ENCODE measurements at places on chromosomes 16 and 17.

DNA sequence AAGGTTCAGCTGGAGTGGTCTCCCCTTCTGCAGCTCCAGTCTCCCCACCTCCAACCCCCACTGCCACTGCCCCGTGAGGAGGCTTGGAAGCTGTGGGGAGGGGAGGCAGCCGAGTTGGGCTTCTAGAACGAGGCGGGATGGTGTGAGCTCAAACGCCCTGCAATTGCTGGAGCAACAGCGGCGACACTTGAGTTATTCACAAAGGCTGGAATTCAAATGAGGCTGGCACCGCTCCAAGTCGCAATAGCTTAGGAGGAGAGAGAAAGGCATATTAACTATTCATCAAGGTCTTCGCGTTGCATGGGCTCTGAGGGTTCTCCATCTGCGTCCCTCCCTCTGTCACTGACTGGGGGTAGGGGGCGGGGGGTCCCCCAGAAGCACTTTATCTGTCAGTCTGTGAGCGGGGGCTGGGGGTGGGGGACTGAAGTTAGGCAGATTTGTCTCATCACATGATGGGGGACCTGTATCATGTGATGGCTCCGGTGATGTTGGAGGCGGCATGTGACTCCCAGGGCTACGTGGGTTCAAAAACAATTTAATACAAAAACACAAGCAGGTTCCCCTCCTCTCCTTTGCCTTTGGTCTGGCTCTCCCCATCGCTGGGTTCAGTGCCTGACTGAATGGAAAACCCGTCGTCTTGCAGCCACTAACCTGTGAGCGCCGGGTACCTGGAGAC lies 70.5 kb downstream of the RBBP6 start:
- DNase-seq = peak; percentile 84

- DNase-seq = no peak
These were observed 26.6 kb upstream of the SPPL2C start for GRCh38 chr17:45818041-45818440.

DNA sequence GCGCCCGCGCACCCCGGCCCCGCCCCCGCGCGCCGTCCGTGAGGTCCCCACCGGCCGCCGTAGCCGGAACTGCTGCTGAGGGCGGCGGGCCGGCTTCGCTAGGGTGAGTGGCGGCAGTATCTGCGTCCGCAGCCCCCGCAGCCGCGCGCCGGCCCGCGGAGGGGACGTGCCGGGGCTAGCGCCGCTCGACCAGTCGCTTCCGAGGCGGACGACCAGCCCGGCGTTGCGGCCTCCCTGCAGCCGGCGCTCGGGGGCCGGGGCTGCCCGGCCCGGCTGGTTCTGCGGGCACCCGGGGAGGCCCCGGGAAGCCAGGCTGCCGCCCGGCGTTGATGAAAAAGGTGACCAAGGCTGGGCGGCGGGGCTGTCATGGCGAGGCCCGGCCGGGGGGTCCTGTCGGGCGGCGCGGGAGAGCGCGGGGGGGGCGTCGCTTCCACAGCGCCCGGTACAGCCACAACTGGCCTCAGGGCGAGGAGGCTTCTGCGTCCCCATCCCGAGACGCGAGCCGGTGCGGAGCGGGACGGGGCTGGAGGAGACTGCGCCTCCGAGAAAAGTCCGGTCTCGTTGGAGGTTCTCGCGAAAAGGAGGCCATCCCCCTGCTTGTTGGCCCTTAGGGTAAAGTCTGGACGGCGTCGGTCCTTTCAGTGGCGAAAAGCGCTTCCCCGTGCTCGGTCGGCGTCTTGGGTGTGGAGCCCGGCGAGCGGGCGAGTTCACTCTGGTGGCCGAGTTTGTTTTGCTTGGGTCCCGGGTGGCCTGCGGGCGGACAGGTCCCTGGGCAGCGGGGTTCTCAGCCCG lies at the start of gene CRAMP1:
CRAMP1 (plus strand) TSS at position 41 of the 792 bp plus-strand sequence. CDS start 2,280 bp downstream, outside the sequence.
- no peak for DNase-seq

GRCh38 chr16:66511602-66512271 lies 38.2 kb downstream of the TK2 start:
- DNase-seq = no peak

DNA sequence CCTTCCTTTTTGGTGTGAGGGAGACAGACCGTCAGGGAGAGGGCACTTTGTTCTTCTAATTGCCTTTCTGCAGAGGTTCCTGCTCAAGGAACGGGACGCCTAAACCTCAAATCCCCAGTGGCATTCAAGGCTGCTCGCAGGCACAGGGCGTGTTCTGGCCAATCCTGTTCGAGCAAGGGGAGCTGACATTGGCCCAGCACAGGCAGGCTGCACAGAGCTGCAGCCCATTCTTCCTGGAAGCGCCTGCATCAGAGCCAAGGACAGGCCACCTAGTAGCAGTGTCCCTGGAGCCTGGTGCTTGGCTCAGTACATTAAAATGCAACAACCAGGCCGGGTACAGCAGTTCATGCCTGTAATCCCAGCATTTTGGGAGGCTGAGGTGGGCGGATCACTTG lies 72.2 kb upstream of the CREBBP start:
- DNase-seq = peak; percentile 46

GRCh38 chr16:31897283-31897682 lies 23.7 kb downstream of the ZNF267 start:
- no peak for DNase-seq

- peak; percentile 54 for DNase-seq
These were observed 21.9 kb downstream of the AIPL1 start for GRCh38 chr17:6413065-6413464.

GRCh38 chr16:50263940-50264929 lies 2.1 kb upstream of the ADCY7 start:
- DNase-seq = no peak

DNA sequence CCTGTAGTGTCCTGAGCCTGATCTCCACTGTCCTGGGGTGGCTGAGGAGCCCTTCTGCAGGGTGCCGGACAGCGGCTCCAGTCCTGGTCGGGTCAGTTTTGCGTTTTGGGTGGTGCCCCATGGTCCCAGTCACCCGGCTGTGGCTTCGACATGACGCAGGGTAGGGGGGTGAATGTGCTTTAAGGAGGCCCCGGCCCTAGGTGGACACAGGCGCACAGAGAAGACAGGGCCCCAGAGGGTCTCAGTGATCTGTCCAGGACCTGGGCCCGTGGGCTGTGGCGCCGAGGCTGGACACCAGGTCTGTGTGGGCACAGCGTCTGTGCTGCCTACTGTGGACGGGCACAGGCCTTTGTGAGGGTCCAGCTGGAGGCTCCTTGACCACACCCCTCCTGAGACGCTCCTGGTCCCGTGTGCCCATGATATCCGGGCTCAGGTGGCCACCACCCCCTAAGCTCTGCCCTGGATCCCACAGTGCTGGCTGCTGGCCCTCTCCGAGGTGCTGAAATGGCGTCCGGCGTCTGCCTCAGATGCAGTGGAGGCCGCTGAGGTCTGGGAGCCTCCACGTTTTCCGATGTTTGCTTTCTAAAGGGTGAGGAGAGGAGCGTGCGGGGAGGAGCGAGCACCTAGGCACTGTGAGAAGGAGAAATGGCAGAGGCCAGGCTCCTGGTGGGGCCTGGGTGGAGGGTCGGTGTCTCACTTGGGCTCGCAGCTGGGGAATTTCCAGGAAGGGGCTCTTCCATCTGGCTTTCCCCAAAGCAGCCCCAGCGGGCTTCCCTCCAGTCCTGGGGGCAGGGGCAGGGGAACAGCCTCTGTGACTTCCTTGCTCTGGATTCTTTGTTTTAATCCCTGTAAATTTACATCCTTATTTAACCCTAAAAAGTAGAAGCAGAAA lies 56.1 kb upstream of the ACSF3 start:
- DNase-seq = no peak

GRCh38 chr16:57889960-57890751 lies 80.8 kb downstream of the CNGB1 start:
- no peak for DNase-seq

- DNase-seq = no peak
These were observed 16.6 kb downstream of the PLXDC1 start for GRCh38 chr17:39134878-39135277.

GRCh38 chr17:6101706-6102105 lies 31.5 kb downstream of the WSCD1 start:
- DNase-seq = no peak

DNA sequence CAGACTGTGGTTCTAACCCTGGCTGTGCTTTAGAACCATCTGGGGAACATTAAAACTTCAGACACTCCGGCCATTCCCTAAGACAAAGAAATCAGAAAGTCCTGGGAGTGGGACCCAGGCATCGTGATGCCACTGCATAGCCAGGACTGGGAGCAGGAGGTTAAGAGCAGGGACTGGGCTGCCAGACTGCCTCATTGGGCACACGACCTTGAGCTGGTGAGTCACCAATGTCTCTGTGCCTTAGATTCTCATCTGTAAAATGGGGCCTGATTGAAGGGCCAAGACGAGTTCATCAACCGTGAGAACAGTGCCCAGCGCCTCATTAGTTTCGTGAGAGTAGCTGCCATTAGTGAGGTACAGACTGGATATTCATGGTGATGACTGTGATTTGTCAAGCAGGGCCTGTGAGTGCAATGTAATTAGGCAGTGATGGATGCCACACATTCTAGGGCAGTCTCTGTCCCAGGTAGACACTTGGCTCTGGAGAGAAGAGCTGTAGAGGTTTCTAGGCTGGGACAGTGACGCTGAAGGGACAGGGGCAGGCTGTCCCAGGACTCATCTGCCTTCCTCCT lies 196.8 kb downstream of the NTN1 start:
- DNase-seq = no peak

- no peak for DNase-seq
These were observed 6.1 kb upstream of the EVPLL start for GRCh38 chr17:18371455-18371854.

- DNase-seq = no peak
These were observed 13.4 kb downstream of the FLYWCH1 start for GRCh38 chr16:2924901-2925755.

GRCh38 chr16:53007095-53007494 lies 45.6 kb downstream of the CHD9NB start:
- no peak for DNase-seq

DNA sequence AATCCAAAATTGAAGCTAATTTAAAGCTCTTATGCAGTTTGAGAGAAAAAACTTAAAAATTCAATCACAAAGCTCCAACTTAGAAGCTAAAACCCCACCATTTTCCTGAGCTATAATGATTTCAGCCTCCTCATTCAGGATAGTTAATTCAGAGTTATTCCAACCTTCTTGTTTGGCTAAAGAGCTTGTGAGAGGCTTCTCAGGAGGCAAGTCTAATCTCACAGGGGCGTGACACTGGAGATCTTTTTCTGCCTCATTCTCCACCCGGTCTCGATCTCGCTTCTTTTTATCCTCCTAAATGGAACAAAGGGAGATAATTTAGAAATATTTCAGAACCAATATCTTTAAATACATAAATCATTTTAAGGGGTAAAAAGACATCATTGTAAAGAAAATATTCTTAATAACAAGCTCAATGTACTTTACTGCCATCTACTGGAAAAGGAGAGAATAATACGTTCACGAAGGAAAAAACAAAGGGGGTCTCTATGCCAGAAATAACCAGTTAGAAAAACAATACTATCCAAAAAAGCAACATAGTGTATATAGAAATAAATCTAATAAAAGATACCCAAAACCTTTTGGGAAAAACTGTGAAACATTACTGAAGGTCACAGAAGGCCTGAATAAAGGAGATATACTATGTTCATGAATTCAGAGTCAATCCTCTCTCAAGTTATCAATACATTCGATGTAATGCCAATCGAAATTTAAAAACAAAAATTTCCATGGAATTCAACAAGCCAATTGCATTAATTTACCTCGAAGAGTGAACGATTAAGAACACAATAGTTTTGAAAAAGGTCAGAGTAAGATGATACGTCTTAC lies 13.9 kb downstream of the BRD7 start:
- DNase-seq = no peak

- no peak for DNase-seq
These were observed 5.8 kb downstream of the CHTF18 start for GRCh38 chr16:794091-794822.

GRCh38 chr17:8865811-8866210 lies 1.7 kb downstream of the PIK3R6 start:
- DNase-seq = no peak

DNA sequence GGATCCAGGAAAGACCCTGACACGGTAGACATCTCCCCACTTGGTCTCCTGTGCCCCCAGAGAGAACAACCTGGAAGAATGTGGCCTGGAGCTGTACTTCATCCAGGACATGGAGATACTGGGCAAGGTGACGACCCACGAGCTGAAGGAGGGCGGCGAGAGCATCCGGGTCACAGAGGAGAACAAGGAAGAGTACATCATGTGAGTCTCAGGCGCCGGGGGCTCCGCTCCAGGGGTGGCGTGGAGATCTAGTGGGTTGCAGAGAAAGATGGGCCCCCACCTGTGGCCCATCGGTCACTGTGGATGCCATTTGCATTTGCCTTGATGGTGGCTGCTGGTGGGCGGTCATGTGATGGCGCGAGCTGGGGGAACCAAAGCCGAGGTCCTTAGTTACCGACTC lies 14.9 kb upstream of the CLEC18A start:
- no peak for DNase-seq

- DNase-seq = no peak
These were observed 390.9 kb downstream of the TMEM114 start for GRCh38 chr16:8199390-8199789.

- DNase-seq = no peak
These were observed 14.3 kb downstream of the CENPX start for GRCh38 chr17:82008258-82008940.

DNA sequence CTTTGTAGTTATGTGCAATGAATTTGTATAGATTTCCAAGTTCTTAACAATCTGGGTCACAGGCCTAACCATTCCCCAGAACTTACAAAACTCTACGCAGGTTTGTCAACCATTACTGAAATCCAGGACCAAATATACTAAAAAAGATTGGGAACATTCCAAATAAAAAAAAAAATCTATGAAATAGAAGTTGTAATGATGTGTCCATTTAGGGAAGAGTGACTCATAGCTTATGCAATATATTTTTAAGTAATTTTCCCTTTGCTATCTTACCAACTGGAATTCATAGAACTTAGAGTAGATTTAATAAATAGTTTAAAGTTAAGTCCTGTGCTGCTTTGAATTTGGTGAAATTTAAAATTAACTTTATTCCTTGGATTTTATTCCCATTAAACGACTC lies 393.2 kb downstream of the PMP22 start:
- DNase-seq = no peak

GRCh38 chr17:77234695-77235094 lies 93.9 kb downstream of the SEC14L1 start:
- DNase-seq = no peak

DNA sequence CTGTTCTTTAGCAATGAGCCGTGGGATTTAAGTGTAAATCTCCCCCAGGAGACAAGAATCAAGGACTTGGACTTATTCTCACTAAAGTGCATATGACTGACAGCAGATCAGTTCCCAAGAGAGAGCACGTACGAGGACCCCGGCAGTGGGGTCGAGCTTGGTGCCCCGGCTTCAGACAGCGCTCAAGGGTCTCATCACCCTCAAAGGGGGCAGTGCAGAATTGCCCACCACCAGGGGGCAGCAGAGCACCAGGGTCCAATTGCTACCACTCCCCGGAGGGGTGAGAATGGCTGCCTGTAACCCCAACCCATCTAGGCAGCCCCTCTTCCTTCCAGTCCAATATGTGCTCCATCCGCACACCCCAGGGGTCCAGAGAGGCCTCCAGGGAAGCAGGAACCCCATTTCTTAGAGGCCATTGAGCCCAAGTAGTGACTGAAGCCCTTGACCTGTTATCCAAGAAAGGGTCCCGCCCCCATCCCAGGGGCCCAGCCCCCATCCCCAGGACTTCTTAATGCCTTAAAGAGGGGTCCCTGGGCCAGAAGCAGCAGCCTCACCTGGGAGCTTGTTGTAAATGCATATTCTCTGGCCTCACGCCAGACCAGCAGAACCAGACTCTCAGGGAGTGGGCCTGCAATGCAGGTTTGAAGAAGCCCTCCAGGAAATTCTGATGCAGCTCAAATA lies 86.1 kb downstream of the ZDHHC7 start:
- DNase-seq = peak; percentile 43

- no peak for DNase-seq
These were observed 83.0 kb upstream of the CDC42EP4 start for GRCh38 chr17:73394512-73395450.

- DNase-seq = no peak
These were observed 5.6 kb upstream of the TBX2 start for GRCh38 chr17:61393904-61394629.

Measured in Ammon's horn (tissue), 1 donor.